Suprapubic skin (tissue), 4 donors: ENCODE measurements at places on chromosomes 3 and 15. TPM values are rescaled to one million over a fixed set of nuclear protein-coding genes. Genes with fewer than 3 reads are reported as not detected.

The PRTG gene
- total RNA-seq = 0.24 TPM

GRCh38 chr15:64944961-64945360 is 33.3 kb downstream of the ANKDD1A start:
- no peak for DNase-seq

DNA sequence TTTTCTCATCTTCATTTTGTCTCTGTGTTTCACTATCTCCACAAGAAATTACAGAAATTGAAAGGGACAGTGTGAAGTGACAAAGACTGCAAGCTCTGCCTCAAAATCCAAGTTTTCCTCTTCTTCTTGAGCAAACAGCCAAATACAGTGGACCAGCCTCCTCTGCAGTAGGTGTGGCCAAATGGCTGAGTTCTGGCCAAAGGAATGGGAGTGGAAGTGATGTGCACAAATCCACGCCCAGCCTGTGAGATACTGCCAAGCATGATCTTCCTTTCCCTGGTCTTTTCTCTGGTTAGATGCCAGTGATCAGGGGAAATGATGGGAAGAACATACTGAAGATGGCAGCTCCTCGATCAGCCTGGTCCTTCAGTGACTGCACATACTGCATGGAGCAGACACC is 111.0 kb upstream of the CPNE4 start:
- DNase-seq = no peak

- DNase-seq = no peak
These were observed 74.0 kb upstream of the NMNAT3 start for GRCh38 chr3:139751789-139752188.

- DNase-seq = no peak
These were observed 146.1 kb upstream of the THBS1 start for GRCh38 chr15:39434751-39435238.

The PATL2 gene
- 1.2 TPM for total RNA-seq

GRCh38 chr3:1195947-1196346 is 103.1 kb downstream of the CNTN6 start:
- DNase-seq = no peak

DNA sequence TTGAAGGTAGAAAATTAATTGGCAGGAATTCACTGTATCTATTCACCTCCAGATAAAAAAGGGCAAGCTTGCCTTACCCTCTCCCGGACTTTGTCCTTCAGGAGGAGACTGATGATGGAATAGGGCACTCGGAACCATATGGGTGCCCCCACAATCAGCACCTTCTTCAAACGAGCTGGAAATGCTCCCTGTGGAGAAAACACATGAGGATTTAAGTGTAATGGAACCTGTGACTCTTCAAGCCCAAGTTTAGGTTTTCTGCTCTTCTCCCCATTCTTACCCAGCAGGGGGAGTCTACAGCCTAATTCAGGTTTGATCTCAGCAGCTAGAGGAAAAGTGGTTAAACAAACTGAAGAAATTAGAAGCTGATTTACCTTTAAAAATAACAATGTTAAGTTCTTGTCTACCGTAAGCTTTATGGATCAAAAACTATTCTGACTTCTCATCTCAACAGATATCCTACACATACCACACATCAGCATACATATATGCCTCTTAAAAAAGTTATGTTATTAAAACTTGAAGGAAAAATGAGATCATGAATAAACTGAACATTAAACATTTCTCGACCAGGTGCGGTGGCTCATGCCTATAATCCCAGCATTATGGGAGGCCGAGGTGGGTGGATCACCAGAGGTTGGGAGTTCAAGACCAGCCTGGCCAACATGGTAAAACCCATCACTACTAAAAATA is 57.5 kb upstream of the SIN3A start:
- DNase-seq = no peak

DNA sequence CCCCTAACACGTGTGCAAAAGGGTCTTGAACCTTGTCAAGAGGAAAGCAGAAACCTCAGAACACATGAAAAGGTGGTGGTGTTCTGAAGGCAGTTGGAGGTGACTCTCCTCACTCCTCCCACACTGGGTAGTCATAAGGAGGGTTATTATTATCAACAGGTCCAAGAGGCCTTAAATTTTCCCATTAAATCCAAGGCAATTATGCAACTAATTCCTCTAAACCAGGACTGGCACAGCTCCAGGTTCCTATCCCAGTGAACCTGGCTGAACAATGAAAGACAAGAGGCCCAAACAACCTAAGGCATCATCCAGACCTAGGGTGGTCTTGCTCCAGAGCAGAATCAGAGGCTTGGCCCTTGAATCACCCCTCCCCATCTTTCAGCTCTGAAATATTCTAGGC is 15.0 kb downstream of the MYLK start:
- no peak for DNase-seq

The TMEM45A gene
- 189 TPM for total RNA-seq

- DNase-seq = no peak
These were observed 71.3 kb downstream of the RASA2 start for GRCh38 chr3:141557961-141558706.
